ENCODE measurements at places on chromosomes 4 and X.

- no peak for DNase-seq
Observed at GRCh38 chrX:37883196-37883595, 35.8 kb upstream of the DYNLT3 start.

GRCh38 chr4:110119337-110119736, 79.1 kb downstream of the ELOVL6 start:
- DNase-seq = no peak

DNA sequence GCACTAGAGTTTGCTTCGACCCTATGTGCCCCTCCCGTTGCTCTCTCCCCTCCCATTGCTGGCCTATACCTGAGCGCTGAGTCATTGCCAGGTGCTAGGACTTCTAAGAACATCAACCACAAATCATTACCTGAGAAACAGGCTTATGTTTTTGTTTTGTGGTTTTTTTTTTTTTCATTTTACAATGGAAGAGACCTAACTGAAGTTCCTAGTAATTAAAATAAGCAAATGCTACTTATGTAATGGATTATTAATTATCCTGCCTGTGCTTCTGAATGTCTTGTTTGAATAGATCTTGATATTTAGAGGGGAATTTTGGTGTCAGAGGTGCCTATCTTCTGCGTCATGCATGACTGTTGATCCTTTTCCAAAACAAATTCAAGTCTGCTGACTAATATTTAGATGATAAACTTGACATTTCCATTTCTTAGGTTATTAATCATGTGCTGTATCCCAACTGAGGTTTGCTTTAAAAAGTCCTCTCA, 275.4 kb upstream of the CPEB2 start:
- DNase-seq = peak; percentile 76

DNA sequence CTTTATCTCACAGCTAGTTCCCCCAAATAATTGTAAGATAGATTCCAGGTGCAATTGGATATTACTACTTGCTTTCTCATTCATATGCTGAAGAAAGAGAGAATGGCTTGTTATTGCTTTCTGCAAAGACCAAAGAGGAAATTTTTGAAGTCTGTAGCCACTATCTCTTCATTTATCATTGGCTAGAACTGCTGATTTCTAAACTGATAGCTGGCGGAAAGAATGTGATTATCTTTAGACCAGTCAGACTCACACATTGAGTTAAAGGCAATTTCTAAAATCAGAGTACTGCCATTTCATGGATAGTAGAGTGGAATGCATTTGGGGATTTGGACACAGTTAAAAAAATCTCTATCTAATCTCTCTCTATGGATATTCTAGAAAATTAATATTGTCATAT, 12.4 kb upstream of the TMPRSS11E start:
- DNase-seq = no peak

DNA sequence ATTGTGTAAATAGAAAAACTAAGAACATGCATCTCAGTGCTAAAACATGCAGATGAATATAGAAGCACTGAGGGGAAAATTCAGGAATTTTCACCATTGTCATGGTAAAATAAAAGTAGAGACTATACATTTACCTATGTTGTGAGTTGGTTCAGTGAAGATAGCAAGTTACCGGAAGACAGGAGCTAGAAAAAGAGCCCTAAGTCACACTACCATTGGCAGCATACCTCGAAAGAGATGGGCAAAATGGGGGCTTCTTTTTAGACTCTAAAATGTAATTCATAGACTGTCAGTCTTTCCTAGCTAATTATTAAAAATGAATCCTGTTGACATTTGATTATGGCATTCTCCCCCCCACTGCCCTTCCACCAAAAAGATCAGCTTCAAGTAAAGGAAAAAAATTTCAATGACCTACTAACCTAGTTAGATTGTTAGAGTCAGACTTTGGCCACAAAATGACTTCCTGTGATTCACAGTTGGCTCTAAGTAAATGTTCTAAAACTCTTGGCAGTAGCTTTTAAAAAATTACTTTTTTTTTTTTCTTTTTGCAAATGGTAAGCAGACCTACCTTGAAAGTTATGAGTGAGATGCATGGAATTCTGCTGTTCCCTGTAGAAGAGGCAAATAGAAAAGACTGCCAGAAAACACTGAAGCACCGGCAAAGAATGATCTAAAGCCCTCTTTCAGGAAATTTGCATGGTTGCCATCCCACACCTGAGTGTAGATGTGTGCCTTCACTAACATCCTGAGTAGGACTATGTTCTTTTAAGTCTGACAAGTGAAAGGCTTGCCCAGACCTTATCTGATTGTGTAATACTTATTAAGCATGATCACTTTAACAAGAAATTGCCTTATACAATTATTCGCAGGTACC, 26.4 kb upstream of the ARSJ start:
- peak; percentile 53 for DNase-seq

- no peak for DNase-seq
Observed at GRCh38 chr4:83282049-83282535, 2.5 kb downstream of the COQ2 start.

DNA sequence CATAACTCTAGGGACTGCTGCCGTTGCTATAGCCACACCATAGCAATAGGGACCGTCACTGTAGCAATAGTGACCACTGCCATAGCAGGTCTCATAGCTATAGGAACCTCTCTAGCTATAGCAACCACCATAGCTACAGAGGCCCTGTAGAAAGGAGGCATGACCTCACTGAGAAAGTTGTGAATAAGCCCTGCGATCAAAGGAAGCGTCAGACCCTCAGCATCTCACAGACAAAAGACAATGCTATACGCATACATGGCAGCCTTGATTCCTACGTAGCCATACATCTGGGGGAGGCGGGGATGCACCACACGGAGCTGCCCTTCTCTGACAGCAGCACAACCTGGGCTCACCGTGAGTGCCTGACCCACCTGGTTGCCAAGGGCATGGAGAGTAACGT, 88.5 kb downstream of the MTMR1 start:
- DNase-seq = no peak

DNA sequence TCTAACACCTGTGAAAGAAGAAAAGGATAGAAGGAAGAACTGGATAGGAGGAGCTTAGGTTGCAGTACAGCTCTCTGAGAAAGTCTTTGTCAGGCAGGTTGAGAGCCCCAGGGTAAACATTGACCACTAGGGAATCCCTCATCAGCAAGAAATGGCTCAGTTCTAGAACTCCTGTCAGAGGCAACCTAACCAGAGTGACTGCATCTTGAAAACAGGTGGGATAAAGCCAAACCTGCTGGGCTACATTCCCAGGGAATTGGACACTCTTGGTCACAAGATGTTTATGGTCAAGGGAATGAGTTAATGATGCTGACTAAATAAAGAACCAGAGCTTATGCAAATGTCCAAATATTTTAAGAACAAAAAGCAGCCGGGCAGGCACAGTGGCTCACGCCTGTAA, 108.3 kb upstream of the MED14 start:
- no peak for DNase-seq

GRCh38 chrX:55220119-55220794, at the start of gene PAGE5:
Gene PAGE5 (plus strand): TSS chrX:55220346. CDS start chrX:55221383, 1,037 bp downstream.
- no peak for DNase-seq

- DNase-seq = no peak
Observed at GRCh38 chr4:17336524-17336961, 175.3 kb downstream of the QDPR start.

DNA sequence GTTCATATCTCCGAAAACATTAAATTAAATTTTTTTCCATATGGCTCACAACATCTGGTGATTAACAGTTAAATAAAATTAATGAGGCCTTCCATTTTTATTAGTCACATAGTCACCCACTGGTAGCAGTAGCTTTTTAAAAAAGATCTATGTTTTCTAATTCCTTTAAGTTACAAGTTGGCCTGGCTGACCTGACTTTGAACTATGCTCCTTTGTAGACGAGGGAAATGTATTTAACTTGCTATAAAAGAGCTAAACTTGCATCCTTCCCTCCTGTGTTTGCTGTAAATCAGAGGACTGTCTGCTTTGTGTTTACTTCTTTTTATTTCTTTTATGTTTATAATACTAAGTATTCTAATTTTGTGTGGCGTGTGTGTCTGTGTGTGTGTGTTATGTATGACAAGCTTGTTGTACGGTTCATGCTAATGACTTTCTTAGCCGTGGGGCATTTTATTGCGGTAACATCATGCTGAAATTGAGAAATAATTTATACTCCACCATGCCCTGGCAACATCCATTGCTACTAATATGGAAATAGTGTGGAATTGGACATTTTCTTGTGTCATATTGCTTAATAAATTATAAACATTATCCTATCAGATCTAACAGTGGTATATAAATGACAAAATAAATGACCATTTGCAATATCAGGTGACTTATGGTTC, 241.7 kb downstream of the SNCA start:
- no peak for DNase-seq

DNA sequence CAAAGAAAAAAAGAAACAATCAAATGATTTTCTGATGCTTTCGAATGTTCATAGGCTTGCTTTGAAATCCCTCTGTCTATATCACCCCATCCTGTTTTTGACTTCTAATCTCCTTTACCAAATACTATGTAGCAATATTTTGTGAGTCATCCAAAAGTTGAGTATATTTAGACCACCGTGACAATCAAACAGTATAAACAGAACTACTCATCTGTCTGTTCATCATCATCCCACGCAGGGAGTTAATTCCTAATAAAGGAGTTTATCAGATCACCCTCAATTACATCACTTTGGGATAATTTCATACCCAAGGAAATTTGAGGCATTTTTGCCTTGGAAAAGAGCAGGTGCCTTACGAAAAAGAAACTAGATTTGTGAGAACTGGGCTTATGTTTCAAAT, 212.9 kb downstream of the CBR4 start:
- DNase-seq = peak; percentile 90

DNA sequence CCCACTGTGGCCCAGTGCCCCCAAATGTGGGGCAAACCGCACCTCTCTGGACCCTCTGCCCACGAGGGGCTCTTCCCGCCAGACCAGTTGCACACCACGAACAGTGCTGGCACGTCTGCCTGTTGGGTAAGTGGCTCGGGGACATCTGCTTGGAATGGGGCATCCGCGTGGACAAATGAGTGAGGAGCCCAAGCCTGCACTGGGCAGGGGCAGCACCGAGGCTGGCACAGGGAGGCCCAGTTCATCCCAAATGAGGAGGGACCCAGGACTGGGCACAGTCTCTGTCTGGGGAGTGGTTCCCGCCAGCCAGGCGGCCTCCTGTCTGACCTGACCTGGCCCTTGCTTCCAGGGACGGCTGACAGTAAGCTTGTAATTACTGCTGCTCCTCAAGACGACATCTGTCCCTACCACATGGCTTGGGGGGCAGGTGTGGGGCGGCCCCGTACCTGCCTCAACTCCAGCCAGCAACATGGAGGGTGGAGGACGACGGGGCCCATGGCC, 3.2 kb downstream of the SPON2 start:
- no peak for DNase-seq

GRCh38 chrX:48665991-48666390, 17.6 kb upstream of the WAS start:
- no peak for DNase-seq

- peak; percentile 37 for DNase-seq
Observed at GRCh38 chrX:24357106-24357505, 3.3 kb upstream of the SUPT20HL1 start.

- DNase-seq = no peak
Observed at GRCh38 chr4:105153749-105154148, 7.1 kb downstream of the TET2 start.

DNA sequence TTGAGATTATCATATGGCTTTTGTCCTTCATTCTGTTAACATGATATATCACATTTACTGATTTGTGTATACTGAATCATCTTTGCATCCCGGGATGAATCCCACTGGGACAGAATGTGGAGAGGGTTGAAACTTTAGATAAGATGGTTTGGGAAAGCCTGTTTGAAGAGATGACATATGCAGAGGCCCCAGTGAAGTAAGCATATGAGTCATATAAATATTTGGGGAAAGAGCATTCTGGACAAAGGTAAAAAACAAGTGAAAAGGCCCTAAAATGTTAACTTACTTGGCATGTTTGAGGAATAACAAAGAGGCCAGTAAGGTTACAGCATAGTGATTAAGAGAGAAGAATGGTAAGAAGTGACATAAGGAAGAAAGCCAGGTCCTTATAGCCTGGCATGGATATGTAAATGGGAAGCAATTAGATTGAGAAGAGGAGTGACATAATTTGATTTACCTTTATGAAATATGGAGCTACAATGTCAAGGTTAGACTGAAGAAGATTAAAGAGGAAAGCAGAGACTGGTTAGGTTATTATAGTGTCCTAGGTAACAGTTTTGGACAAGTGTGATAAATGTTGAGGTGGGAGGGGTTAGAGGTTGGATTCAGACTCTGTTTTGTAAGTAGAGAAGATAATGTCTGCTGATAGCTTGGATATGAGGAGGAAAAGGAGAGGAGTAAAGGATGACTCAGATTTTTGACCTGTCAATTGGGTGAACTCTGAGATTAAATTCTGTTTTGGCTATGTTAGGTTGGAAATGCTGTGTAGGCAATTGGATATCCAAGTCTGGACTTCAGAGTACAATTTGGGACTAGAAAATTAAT, 54.6 kb upstream of the DRP2 start:
- peak; percentile 59 for DNase-seq

DNA sequence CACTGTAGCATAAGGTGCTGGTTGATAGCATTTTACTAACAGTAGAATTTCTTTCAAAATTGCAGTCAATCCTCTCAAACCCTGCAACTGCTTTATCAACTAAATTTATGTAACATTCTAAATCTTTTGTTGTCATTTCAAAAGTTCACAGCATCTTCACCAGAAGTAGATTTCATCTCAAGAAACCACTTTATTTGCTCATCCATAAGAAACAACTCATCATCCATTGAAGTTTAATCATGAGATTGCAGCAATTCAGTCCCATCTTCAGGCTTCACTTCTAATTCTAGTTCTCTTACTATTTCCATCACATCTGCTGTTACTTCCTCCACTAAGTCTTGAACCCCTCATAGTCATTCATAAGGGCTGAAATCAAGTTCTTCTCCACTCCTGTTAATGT, 21.7 kb downstream of the LAMTOR3 start:
- DNase-seq = no peak

GRCh38 chr4:39047681-39048080, 14.4 kb upstream of the KLHL5 start:
- no peak for DNase-seq

- DNase-seq = no peak
Observed at GRCh38 chr4:150045410-150045809, 32.8 kb upstream of the DCLK2 start.
